Smooth muscle cell of the brain vasculature (primary cell): ENCODE measurements at places on chromosomes 11 and 22.

DNA sequence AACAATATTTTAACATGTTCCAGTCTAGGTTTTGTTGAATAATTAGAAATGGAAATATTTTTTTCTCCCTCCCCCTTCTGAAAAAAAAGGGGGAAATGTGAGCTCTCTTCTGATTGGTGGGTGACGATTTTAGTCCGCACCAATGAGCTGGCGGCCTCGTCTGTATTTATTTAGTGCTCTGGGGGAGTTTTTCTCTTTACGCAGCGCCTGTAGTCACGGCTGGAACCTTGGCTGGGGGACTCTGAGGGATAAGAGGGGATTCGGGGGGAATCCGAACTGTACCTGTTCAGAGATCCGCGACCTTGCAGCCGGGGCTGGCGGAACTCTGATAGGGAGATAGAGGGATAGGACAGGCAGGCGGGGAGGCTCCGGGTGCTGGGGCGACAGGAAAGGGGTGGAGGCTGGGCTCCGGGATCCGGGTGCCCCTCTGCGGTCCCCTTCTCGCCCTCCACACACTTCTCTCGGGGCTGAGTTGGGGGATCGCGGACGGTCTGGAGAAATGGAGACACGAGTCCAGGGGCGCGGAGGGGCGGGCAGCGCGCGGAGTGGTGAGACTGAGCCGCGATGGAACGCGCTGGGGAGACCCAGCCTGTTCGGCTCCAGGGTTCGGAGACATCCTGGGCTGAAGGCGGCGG, 99.7 kb upstream of the HSD17B12 start:
- DNase-seq, result no peak

- DNase-seq, result no peak
Measured at GRCh38 chr11:115202900-115203552, 301.2 kb downstream of the CADM1 start.

DNA sequence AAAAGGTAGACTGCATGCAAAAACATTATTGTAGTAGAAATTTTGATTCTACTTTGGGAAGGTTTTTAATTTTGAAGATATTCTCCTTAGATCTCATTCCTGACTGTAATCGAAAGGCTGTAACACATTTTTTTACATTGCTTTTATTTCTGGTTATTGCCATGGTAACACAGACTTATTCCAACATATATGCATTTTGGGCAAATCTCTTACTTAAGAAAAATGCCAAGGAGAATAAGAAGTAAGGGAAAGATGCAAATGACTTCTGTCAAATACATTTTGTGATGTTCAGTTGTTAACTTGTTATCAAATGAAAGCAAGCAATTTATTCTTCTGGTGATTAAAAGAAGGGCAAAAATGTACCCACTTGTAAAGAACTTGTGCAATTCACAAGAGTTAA, 267.5 kb downstream of the AASDHPPT start:
- DNase-seq, result no peak

DNA sequence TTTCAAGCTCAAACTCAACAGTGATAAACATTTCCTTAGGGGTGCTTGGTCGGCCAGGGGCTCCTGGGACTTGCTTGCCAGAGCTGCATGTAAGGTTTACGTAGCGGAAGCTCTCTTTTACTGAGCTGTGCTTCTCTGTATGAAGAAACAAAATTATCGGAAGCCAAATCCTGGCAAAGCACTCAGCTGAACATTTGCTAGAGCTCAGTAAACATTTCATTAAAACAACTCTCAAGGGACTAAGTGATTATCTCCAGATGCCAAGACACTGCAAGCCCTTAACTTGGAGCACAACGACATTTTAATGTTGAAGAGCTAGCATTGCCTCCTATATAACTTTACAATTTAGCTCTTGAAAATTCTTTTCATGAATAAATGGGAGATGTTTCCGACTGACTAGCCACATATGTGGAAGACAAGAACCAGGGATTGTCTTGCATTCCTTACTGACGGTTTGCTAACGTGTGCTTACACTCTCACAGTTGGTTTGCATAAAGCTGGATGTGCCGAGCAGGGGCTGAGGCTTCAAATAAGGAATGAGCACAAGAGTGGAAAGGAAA, 43.4 kb downstream of the SCUBE2 start:
- no peak for DNase-seq

DNA sequence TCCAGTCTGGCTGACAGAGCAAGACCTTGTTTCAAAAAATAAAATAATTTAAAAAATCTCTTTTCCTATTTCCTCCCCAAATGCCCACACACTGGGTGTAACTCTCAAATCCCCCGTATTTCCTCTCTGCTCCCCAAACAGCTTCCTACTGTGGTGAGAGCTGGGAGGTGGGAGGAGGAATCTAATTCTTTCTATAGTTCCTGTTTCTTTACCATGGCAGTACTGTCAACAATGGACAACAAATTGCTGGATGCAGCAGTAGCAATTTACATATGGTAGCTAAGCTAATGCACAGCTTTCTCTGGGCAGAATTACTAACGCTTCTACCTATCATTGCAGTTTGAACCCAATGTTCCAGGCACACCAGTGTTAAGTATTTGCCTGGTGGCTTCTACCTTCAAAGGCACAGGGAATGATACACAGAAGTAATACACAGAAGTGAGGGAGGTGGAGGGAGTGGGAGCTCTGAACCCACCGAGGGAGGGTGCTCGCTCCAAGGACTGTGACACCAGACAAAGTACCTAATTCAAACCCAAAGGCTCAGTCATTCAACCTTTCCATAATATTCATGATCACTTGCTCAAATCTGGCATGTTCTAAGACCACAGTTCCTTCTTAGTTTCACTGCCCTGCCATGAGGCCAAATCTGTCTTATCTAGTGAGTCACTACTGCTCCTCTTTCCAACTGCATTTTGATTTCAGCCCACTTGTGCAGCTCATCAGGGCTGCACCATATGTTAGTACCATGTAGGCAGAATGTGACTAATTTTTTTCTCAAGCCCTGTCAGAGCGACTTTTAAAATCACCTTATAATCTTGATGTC, 37.9 kb downstream of the CELF1 start:
- DNase-seq, result no peak
